Activated CD8-positive, alpha-beta memory T cell treated with anti-CD3 and anti-CD28 coated beads for 48 hours (primary cell): ENCODE measurements at places on chromosomes 11 and 22.

GRCh38 chr11:2263724-2264360 lies 6.5 kb downstream of the ASCL2 start:
- no peak for DNase-seq

- DNase-seq = no peak
These were observed 219.5 kb downstream of the DLG2 start for GRCh38 chr11:85407648-85408047.

- no peak for DNase-seq
These were observed 9.2 kb upstream of the AIFM3 start for GRCh38 chr22:20957683-20958431.

GRCh38 chr11:115920092-115920461 lies 415.9 kb upstream of the CADM1 start:
- DNase-seq = no peak

DNA sequence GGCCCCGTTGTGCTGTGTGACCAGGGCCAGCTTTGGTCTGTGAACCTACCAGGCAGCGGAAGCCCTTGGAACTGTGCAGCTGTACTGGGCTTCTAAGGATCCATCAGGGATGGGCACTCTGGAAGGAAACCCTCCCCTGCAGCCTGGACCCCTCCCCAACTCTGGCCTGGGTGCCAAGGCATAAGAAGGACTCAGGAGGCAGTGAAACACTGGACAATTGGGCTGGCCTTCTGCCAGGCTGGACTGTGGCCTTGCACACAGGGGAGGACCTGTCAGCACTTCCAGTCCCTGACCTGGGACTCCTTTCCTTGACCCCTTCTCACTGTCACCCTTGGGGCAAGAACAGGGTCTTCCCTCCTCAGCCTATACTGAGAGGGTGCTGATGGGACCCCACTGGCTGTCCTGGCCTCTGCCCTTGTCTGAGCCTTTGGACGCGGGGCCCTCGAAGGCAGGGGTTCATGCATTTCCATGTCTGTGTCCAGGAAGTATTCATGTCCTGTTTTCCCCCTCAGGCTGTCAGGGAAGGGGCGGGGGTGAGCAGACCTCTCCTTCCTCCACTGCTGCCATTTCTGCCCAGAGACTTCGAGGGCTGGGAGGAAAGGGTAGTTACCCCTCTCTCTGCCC lies 39.6 kb downstream of the PDE2A start:
- DNase-seq = no peak

DNA sequence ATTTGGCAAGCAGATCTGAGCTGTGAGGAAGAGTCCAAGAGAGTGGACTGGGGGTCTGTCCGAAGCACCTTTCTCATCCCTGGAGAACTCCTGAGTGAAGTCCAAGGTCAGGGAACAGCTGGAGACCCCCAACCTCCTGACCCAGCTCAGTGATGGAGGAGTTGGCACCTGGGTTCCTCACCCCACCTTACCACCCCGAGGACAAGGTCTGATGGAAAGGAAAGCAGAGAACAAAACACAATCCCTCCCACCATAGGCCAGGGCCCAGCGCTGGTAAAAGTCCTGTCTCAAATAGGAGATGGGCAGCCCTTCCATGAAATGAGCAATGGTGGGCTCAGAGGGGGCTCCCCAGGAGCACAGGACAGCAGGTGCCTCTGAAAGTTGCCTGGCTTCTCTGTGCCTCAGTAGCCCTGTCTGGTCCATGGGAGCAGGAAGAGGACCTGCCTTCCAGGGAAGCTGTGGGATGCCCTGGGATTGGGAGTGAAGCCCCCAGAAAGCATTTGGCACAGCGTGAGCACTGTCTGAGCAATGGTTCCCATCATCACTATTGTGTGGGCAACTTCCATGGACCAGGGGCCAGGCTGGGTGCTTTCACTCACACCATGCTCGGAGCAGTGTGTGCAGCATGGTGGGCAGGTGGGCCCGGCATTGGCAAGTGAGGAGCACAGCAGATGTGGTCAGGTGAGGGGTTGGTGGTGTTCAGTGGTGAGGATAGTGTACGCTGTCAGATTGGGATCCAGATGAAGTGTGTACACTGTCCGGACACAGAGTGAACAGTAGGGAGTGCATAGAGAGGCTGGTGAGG lies 7.5 kb downstream of the TRIM29 start:
- no peak for DNase-seq

DNA sequence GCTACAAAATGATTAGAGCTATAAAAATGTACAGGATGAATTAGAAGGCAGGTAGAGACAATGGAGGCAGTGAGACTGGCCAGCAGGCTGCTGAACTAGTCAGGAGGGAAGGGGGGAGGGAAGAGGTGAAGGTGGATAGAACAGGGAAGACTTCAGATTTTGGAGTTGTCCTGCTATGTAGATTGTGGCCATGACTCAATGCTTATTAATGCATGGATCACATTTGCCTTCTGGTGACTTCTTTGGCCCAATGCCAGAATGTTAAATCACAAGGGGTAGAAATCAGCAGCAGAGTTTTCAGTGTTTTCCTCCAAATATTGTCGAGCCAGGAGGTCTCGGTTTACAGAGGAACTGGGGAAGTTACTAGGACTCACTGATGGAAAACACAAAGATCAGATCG lies 346.6 kb downstream of the AASDHPPT start:
- DNase-seq = no peak

GRCh38 chr11:118277312-118277711 lies 13.2 kb upstream of the MPZL2 start:
- DNase-seq = no peak

DNA sequence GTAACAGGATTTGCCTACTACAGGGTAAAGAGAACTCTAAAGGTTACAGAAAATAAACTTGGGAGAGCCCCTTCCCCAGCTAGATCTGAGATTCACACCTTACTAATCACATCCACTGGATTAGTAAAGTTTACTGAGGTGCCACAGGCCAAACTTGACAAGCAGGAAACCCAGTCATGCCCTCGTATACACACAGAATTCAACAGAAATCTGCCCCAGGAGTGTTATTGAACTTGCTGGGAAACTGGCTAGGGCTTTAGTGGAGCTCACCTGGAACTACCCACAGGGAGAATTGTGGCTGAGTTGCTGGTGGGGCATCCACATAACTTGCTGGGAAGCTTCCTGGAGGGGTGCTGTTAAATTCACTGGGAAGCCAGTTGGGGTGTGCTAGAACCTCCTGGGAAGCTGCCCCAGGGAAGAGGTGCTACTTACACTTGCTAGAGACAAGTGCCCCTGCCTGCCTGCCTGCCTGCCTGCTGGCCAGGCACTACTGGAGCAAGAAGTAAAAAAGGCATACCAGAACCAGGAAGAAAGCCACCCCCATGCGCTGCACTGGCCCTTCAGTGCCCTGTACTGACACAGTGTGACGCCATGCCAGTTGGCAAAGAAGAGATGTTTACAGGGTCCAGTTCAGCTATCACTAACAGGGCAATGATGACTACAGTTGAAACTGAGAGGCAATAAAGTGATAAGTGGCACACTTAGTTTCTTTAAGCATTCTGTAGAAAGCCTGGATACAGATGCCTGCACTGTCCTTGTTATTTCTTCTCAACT lies 106.5 kb downstream of the ALX4 start:
- DNase-seq = no peak

DNA sequence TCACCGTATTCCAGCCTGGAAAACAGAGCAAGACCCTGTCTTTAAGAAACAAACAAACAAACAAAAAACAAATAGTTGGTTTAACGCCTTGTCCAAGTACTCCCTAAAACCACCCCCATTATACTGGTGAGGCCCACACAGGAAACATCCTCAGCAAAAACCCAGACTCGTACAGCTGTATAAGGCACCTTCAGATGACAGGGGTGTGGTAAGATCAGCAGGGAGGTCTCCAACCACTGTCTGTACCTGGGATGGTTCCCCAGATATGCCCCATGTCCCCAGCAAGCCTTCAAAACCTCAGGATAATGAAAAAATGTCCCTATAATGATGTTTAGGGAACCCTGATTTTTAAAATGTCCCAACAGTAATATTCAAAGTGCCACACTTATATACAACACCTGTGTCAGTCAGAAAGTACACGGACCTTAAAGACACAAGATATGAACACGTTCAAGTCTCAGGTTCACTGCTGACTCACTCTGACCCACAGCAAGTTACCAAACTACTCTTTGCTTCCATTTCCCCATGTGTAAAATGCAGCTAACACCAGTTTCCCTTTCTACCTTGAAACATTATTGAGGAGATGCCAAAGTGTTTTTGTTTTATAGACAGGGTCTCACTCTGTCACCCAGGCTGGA lies 9.3 kb downstream of the SF3A1 start:
- DNase-seq = no peak

DNA sequence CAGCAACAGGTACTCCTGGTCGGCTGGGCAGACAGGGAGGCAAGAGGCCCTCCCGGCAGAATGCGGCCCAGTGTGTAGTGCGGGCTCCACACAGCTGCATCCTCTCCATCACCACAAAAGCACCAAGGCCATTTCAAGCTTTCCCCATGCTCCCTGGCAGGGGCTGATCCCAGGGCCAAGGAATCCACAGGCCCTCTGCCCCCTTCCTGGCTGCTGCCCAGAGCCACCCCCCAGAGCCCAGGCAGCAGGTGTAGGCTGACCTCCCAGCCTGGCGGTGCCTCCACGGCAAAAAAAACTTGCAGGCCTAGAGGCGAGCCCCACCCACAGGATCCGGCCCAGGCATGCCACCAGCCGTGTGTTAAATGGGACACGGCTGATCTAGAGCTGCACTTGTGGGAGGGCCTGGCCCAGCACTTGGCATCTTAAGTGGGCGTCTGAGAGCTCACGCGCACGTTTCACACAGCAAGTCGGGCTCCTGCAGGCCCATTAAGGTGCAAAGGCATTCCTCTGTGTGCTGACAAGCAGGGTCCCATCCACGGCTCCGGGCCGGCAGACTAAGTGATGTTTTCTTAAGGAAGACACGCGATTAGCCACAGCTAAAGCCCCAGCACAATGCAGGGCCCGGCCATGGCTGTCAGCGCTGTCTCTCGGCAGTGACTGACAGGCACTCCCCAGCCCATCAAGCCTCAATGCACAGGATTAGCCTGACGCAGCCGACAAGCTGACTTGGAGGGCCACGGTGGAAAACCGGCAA lies 19.8 kb upstream of the GNB1L start:
- DNase-seq = no peak

DNA sequence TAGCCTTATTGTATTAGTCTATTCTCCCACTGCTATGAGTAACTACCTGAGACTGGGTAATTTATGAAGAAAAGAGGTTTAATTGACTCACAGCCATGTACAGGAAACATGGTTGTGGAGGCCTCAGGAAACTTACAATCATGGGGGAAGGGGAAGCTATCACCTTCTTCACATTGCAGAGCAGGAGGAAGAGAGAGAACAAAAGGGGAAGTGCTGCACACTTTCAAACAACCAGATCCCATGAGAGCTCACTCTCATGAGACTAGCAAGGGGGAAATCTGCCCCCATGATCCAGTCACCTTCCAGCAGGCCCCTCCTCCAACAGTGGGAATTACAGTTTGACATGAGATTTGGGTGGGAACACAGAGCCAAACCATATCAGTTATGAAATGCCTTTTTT lies 179.4 kb downstream of the ARHGAP42 start:
- DNase-seq = no peak

GRCh38 chr22:16912281-16912680 lies 87.1 kb upstream of the XKR3 start:
- DNase-seq = no peak
